Activated T-cell treated with anti-CD3 and anti-CD28 coated beads for 4 hours (primary cell): ENCODE measurements at places on chromosomes 6 and 20.

GRCh38 chr6:35358086-35358485, 15.7 kb downstream of the PPARD start:
- DNase-seq, result no peak

DNA sequence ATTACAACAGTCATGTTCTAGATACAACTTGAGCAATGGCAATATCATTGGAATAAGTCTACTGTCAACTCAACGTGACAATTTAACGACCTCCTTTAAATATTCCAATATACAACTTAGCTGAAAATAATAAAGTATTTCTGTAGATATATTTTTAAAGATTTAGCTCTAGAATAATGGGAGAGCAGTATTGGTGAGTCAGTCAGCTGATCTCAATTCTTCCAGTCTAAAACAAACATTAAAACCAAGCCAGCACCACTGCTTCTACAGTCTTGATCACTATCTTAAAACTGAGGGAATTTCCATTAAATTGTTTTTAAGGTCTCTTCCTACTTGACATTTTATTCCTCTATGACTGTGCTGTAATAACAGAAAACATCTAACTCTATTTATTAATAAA, 38.2 kb downstream of the NOL7 start:
- no peak for DNase-seq

- no peak for DNase-seq
Measured at GRCh38 chr6:14716499-14717146, 529.2 kb upstream of the JARID2 start.

DNA sequence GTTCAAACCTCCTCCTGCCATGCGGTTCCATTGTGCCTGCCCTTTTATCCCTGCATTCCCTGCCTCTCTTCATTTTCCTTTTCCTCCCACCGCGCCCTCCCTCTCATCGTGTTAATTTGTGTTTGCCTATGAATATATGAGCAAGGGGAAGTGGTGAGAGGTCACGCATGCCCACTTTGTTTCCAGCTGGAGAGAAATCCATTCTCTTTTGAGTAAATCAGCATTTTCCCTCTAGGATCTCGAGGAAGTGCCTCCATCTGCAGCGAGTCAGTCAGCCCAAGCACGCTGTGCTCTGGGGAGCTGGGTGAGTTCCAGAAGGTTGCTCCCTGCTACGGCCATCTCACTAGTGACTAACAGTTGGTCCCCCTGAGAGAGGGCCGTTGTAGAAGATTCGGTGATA, 42.9 kb downstream of the CDH26 start:
- DNase-seq, result no peak

GRCh38 chr6:10655508-10656055, 38.8 kb downstream of the C6orf52 start:
- no peak for DNase-seq

DNA sequence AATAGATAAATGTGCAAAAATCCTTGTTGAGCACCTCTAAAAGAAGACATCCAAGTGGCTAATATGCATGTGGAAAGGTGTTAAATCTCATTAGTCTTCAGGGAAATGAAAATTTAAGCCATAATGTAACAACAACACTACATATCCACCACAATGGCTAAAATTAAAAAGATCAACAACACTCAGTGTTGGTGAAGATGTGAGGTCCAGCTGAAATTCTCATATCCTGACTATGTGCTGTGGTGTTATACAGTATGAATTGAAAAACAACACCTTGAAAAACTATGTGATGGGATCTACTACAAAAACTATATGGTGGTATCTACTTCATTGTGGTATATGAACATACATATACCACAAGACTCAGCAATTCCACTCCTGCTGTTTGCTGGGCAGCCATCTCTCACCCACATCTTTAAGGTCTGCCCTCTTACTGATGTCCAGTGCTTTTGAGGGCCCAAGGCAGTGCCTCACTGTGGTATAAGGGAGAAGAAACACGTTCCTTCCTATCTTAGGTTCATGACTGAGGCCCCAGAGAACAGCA, 146.4 kb downstream of the CD83 start:
- DNase-seq, result no peak

GRCh38 chr20:31908016-31908415, 37.6 kb downstream of the TTLL9 start:
- DNase-seq, result no peak

DNA sequence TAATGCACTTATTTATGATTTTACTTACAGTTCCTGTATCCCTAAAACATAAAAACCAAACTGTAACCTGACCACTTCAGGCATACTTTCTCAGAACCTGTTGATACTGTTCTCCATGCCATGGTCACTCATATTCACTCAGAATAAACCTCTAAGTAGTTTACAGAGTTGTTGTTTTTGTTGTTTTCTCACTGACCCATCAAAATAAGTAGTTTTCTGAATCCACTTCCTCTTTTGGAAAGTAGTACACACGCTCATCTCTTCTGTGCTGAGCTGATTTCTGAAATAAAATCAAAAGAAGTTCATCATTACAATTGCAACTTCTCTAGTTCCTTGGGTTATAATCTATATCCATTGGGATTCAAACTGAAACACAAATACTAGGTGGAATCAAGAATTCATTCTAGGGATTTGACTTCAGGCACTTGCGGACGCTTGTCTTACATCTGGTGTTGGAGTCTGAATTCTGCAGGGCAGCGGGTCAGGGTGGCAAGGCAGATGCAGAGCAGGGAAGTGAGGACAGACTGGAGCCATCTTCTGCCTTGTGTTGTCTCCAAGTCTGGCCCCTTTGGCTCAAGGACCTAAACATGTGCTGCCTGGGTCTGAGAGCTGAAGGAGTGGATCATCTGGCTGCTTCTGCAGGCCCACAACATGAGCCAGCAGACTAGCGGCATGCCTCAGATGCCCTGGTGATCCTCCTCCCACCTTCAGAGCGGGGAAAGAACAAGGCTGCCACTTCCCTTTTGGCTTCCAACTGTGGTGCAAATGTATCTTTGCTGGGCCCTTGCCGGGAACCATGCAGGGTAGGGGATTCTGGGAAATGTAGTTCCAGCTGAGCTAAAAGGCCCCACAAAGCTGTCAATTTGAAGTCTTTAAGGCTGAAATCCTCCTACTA, 167.9 kb upstream of the MYLIP start:
- no peak for DNase-seq

DNA sequence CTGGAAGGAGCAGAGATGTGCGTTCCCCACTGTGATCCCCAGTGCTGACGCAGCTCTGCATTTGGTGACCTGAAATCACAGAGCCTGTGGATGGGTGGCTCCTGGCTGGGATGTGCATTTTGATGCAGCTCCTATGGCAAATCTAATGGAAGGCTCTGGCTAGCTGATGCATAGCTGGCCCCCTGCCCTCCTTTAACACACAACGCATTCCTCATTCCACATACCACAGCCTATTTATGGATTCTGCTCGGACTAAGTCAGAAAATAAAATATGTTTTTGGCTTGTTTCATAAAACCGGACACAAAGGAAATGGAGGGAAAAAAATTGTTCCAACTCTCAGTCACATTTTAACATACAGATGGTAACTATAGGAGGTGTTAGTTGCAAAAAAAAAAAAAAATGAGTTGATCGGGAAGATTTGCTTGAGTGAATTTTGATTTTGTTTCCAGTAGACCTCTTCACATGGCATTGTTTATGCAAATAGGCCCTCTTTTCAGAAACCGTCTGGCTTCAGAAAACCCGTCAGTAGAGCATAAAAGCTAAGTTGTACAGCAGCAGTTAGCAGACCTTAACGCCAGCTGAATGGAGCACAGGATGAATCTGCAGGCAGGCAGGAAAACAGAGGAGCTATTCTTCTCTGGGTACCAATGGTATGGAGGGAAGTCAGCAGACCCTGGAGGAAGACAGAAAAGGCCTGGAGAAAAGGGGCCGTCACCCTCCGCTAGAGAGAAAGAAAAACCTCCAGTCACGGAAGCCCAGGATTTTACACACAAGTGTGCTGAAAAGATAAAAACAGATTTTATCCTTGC, 215.4 kb downstream of the HDGFL1 start:
- no peak for DNase-seq

DNA sequence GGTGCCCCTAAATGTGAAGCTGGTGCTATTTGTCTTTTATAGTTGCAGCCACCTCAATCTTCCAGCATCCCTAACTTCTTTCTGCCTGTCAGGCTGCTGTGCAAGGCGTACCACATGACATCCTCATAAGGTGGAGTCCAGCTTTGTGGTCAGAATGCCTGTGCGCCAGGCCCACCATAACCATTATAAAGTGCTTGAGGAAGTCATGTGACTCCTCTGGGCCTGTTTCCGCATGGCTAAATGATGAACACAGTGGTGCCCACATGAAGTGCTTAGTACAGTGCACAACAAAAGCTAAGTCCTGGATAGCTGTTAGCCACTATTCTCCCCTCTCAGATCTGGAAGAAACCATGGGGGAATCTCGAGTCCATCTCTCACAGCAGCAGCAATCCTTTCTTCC, 75.6 kb downstream of the INSM1 start:
- no peak for DNase-seq

DNA sequence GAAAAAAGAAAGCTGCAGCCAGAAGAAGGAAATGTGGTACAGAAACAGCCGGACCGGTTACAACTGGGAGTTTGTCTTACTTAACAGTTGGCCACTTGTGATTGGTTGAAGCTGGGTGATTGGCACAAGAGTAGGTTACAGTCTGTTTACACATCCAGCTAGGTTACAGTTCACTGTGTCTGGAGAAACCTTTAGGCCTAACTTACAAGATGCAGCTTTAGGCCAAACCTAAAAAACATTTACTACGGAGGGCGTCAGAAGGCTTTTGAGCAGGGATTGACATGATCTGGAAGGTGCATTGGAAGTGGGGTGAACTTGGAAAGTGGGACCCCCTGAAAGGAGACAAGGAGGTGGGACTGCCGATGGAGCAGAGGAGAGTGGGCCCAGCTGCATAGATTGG, 122.3 kb downstream of the BANF2 start:
- DNase-seq, result no peak

DNA sequence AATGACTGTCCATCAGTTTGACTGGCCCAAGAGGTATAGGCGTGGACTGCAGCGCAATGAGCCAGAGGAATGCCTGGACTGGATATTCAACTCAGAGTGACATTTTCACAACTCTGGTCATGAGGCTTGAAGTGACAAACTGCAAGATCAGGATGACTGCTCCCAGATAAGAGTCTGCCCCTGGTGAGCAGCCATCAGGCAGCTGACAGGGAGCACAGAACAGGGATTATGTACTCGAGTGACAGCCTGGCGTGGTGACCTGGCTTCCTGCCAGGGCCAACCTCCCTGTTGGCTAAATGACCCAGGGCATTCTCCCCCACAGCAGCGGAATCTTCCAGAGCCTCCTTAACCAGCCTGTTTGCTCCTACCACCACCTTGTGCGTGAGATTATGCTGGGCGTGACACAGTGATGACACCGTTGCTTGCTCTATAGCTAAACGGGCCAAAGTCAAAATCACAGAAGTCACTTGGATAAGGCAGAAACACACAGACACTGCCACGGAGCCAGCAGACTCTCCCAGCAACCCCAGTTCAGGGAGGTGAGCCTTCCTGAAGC, 209.1 kb upstream of the JARID2 start:
- DNase-seq, result no peak

DNA sequence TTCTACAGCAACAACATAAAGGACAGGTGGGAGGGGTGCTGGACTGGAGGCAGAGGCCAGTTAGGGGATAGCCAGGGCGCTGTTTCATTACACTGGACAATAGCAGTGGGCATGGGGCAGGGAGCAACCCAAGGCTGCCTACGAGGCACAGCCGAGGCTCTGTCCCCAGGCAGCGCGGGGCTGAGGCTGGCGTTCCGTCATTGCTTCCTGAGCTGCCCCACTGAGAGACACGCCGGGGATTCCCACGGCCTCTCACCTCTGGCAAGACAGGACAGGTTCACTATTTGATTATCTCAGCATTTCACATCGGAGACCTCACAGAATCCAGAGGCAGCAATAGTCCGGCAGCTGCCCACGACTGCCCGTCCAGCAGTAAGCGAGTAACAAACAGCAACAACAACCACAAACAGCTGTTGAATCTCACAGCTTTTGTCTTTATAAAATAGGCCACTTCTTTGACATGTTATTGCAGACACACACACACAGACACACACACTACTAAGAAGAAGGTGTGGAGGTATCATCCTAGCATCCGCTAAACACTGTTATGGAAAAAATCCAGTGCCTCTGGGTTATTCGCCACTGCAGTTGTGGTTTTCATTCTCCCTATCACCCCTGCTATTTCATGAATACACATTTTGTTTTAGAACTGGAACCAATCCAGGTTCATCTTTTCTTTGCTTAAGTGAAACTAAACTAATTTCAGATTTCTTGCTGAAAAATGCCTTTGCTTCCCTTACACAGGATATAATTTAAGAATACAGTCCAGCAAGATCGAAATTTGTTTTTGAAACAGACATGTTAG, 19.5 kb downstream of the KIF25 start:
- DNase-seq, result no peak

DNA sequence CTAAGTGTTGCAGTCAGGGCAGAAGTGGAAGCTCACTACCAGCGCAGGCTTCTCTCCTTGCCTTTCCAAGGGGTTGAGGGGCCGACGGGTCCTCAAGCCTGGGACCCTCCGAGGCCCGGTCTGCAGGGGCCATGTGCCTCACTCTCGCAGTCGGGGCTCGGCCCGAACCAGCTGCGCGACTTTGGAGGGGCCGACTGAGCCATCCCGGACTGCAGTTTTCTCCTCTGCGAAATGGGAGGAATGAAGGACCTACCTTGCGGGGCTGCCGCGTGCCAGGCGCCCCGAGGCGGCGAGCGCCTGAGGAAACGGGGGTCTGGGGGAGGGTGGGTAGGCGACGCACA, 5.6 kb downstream of the LZTS3 start:
- DNase-seq, result no peak

- no peak for DNase-seq
Measured at GRCh38 chr6:155330922-155331321, 16.6 kb upstream of the TFB1M start.
